ENCODE measurements at places on chromosomes 11 and 22.
A peak's percentile ranks its signal among the peaks of the same experiment; 100 is the strongest.

- no peak overlapping the region for H3K27ac ChIP-seq
- no peak overlapping the region for H3K4me3 ChIP-seq
- H3K36me3 ChIP-seq, result no peaks in the 10 kb centered on the region
- H3K4me1 ChIP-seq, result no peaks in the 10 kb centered on the region
- no peak for DNase-seq
- no peaks in the 10 kb centered on the region for H3K27me3 ChIP-seq
Observed at GRCh38 chr11:67636962-67637361, 2.6 kb downstream of the TBX10 start.

GRCh38 chr22:44291265-44291664 lies 21.5 kb downstream of the SHISAL1 start:
- no peak overlapping the region for H3K4me3 ChIP-seq
- DNase-seq, result no peak
- H3K36me3 ChIP-seq, result no peaks in the 10 kb centered on the region
- no peaks in the 10 kb centered on the region for H3K4me1 ChIP-seq

GRCh38 chr11:37905707-37906417 lies 1307.8 kb upstream of the RAG2 start:
- no peaks in the 10 kb centered on the region for H3K36me3 ChIP-seq
- no peaks in the 10 kb centered on the region for H3K4me1 ChIP-seq
- no peaks in the 10 kb centered on the region for H3K27me3 ChIP-seq
- H3K27ac ChIP-seq, result no peak overlapping the region
- H3K4me3 ChIP-seq, result no peak overlapping the region

DNA sequence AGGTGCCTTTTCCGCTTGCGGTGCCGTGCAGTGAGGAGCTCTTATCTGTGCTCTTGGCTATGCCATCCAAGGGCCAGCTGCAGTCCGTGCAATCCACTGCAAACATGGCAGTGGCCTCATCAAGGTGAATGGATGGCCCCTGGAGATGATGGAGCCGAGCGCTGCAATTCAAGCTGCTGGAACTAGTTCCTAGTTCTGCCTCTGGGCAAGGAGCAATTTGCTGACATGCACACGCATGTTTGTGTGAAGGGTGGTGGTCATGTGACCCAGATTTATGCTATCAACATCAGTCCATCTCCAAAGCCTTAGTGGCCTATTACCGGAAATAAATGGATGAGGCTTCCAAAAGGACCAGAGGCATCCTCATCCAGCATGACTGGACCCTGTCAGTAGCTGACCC lies 3.1 kb upstream of the EHD1 start:
- no peaks in the 10 kb centered on the region for H3K27me3 ChIP-seq
- peak overlapping the region; percentile 92 for H3K27ac ChIP-seq
- peaks cover 49% of the 10 kb centered on the region for H3K4me1 ChIP-seq
- H3K36me3 ChIP-seq, result no peaks in the 10 kb centered on the region

GRCh38 chr11:85772695-85773094 lies 38.2 kb downstream of the SYTL2 start:
- no peaks in the 10 kb centered on the region for H3K36me3 ChIP-seq
- H3K27me3 ChIP-seq, result no peaks in the 10 kb centered on the region
- no peak overlapping the region for H3K27ac ChIP-seq
- DNase-seq, result no peak
- peaks cover 16% of the 10 kb centered on the region for H3K4me1 ChIP-seq

- no peaks in the 10 kb centered on the region for H3K36me3 ChIP-seq
- DNase-seq, result no peak
- no peak overlapping the region for H3K4me3 ChIP-seq
- H3K27ac ChIP-seq, result no peak overlapping the region
Observed at GRCh38 chr11:17383461-17383860, 5.0 kb downstream of the KCNJ11 start.

- H3K4me1 ChIP-seq, result no peaks in the 10 kb centered on the region
- H3K27me3 ChIP-seq, result no peaks in the 10 kb centered on the region
- no peaks in the 10 kb centered on the region for H3K36me3 ChIP-seq
- no peak for DNase-seq
- no peak overlapping the region for H3K4me3 ChIP-seq
Observed at GRCh38 chr11:107198490-107199007, 180.3 kb upstream of the GUCY1A2 start.

- H3K27ac ChIP-seq, result no peak overlapping the region
- peaks cover 8% of the 10 kb centered on the region for H3K4me1 ChIP-seq
- H3K36me3 ChIP-seq, result peaks cover 36% of the 10 kb centered on the region
- no peaks in the 10 kb centered on the region for H3K27me3 ChIP-seq
Observed at GRCh38 chr22:50209893-50210292, 9.1 kb downstream of the SELENOO start.

DNA sequence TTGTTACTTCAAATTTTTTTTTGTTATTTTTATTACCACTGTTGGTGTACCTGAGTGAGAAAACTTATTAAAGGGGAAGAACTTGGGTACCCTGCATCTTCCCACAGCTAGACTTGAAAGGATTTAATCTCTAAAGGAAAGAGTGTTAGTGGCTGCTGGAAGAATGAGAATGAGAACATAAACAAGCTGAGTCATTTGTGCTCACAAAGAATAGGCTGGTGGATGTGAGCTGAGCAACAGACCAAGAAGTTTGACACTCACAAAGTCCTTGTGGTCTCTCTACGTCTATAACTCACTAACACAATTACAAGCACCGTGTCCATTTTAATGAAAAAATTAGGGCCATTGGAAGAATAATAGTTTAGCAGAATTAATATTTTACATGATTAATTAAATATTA lies 217.6 kb upstream of the ANO5 start:
- H3K4me3 ChIP-seq, result no peak overlapping the region
- no peak overlapping the region for H3K27ac ChIP-seq
- H3K4me1 ChIP-seq, result no peaks in the 10 kb centered on the region
- H3K27me3 ChIP-seq, result no peaks in the 10 kb centered on the region
